Renal cortex interstitium (tissue), 15 donors: ENCODE measurements at places on chromosomes 6 and 20.

- no peak for DNase-seq
Measured at GRCh38 chr20:13717631-13718044, 67.1 kb downstream of the ESF1 start.

DNA sequence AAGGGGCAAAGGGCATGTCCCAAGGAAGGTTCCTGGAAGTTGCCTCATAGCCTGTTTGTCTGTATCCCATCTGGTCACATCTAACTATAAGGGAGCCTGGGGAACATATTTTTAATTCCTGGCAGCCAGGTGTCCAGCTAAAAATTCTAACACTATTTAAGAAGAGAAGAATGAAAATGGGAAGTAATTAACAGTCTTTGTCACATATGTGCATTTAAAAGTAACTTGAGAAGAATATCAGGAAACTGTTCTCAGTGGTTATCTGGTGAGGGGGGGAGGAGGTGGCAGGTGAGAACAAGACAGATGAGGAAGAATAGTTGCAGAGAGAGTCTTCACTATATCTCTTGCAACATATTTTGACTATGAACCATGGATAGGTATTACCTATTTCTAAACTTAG is 75.5 kb upstream of the ELOVL5 start:
- no peak for DNase-seq

GRCh38 chr20:51122931-51123658 is 100.2 kb upstream of the KCNG1 start:
- DNase-seq, result no peak

GRCh38 chr6:154960854-154961530 is 34.1 kb upstream of the TIAM2 start:
- no peak for DNase-seq

GRCh38 chr6:123794799-123795198 is 8.9 kb upstream of the NKAIN2 start:
- DNase-seq, result no peak

- DNase-seq, result peak; percentile 20
Measured at GRCh38 chr6:82040405-82041221, 206.9 kb downstream of the IBTK start.

- no peak for DNase-seq
Measured at GRCh38 chr6:53090576-53090975, 25.4 kb downstream of the FBXO9 start.

DNA sequence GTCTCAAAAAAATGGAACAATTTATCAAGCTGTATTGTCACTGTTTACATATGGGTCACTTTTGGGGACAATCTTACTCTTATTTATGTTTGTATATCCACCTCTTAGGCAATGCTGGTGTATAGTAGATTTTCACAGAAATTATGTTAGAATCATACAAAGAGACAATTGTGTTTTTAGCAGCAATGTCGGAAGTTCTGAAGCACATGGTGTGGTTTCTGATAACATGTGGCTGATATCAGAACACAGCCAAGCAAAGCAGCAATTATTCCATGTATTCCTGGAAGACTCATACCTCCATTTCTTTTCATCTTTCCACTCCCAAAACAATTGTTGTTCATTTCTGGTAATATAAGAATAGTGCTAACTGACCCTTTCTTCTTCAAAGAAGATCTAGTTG is 17.5 kb upstream of the LOC128125822 start:
- DNase-seq, result no peak

DNA sequence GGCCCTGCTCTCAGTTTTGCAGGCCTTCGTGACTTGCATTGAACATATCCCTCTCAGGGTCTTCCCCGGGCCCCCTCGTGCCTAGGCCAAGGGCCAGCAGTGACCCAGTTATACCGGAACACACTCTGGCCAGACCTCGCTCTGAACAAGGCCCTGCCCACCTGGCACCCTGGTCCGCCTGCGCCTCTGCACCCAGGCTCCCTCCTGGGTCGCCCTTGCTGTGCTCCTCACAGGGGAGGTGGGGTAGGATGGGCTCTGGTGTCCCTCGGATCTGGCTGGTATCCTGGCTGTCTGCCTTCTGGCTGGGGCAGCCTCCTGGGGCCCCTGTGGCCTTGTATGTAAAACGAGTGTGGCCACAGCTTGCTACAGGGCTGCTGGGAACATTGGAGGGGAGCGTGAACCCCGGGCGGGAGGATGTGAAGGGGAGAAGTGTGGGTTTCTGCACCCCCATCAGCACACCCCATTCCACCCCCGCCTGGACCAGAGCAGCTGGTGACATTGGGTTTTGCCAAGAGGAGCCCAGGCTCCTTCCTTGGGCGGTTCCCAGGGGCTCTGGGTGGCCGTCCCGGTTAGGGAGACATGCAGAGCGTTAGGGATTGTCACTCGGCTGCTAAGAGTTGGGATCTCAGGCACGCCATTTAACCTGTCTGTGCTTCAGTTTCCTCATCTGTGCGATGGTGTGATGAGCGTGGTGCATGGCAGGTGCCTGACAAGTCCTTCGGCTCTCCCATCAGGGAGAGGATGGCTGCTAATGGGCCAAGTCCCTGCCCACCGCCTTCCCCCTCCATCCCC is 17.5 kb downstream of the SRC start:
- DNase-seq, result no peak

GRCh38 chr6:134678436-134678889 is 271.4 kb downstream of the ALDH8A1 start:
- peak; percentile 54 for DNase-seq

DNA sequence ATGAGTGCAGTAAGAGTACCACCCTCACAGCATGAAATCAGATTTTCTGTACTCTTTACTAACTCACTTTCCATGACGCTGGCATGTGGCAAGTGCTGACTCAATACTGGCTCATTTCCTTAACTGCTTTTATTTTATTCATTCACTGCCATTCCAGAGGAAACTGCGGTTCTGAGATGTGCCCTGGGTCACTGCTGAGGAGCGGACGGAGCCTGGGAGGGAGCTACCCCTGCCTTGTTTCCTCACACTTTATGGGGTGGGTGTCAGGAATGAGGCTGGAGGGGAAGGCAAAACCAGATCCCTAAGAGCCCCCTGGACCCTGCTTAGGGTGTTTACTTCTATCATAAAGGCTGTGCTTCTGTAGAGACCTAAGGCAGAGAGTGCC is 14.4 kb downstream of the NT5E start:
- DNase-seq, result no peak

- no peak for DNase-seq
Measured at GRCh38 chr6:18277237-18278006, 13.1 kb upstream of the DEK start.

DNA sequence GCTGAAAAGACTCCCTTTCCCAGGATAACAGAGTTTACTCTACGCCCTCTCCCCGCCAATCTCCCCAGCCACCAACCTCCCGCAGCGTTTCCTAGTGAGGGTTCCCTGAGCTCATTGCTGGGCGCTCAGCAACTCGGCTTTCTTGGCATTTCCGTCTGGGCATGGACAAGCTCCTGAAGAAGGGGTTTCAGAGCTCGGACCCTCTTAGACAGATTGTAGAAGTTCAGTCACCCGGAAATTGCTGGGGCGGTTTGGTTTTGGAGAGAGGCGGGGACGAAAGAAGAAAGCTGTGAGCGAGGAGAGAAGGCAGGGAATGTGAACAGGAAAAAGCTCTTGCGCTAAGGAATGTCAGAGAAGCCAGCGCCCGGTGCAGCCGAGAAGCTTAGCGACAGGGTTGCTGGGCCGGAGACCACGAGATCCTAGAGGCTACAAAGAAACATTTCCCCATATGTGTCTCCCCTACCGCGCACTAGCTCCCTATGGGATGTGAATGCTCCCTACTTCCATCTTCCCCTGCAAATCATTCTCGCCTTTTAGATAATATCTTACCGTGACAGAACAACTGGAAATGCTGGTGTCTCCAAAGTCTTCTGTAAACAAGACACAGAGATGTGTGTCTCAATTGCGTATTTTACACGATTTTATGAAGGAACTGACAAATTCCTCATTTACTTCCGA is 15.8 kb downstream of the POM121L2 start:
- DNase-seq, result no peak

GRCh38 chr6:84462698-84463097 is 235.3 kb upstream of the CEP162 start:
- no peak for DNase-seq

DNA sequence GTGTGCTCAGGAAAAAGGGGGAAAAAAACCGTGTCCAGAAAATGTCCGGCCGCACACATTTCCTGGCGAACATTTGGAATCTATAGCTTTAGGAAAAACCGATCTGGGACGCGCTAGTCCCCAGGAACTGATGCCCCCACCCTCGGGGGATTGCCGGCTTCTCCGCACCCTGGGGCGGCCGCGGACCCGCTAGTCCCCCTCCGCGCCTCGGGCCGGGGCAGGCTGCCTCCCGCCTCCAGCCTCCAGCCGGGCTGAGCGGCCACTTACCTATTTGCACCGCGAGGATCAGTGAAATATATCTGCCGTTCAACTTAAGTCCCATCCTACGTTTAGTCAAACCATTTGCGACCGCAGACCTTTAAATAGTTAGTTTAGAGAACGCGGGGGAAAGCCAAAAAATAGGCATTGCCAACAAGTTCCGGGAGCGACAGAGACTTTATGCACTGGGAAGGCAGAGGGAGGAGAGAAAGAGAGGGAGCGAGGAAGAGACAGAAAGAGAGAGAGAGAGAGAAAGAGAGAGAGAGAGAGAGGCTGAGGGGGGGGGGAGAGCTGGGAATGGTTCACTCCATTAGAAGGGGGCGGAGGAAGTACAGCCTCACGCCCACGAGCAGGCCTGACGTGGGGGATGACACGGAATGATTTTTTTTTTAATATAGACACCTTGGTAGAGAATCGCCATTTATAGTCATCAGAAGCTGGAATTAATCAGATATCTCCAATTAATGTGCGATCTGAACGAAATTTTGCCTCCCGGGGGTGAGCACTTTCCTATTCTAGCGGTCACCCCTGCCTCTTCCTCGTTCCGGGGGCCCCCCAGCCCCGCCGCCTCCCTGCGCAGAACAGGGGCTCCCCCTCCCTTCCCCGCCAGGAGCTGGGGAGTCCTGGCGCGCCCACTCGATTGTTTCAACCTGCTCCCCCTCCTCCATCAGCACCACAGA is at the start of gene NRN1:
TSS of gene NRN1 (minus strand) at position 498 of the 938 bp plus-strand sequence. CDS start at position 322, 176 bp downstream.
- DNase-seq, result no peak

- DNase-seq, result no peak
Measured at GRCh38 chr20:36466089-36466488, 75.2 kb upstream of the MYL9 start.

- no peak for DNase-seq
Measured at GRCh38 chr6:135328136-135328535, 147.0 kb downstream of the MYB start.

- DNase-seq, result no peak
Measured at GRCh38 chr6:167949121-167949684, 48.3 kb upstream of the KIF25 start.

DNA sequence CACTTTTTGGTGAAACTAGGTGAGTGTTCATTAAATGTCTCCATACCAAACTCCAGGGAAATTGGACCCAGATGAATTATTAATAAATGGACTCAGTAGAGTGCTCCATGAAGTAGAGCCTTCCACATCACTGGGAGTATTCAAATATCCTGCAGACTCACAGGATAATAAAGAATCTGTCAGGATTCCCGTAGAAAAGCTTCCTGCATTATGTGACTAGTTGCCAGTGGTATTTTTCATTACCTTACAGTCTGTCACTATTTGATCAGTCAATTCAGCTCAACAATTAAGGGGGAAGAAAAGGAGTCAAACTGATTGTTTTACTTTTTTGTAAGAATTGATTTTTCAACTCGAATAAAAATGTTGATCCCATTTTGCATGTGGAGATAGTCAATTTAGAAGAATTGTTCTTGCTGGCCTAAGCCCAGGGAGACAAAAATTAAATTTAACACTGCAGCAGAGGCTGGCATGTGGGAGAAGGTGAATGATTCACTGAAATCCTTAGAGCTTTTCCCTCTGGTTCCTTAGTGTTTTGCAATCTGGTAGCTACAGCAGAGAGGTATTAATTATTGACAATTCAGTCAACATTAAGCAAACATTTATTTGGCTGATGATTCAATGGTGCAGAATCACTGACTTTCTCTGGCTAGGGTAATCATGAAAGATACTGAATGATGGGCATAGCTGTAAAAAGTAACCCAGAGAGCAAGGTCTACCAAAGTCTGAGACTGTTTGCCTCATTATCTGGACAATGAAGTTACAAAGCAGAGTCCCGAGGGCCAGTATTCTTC is 442.4 kb downstream of the CD83 start:
- no peak for DNase-seq

GRCh38 chr6:163494279-163494727 is 79.8 kb downstream of the QKI start:
- no peak for DNase-seq

GRCh38 chr6:5478380-5478779 is 217.1 kb downstream of the FARS2 start:
- no peak for DNase-seq

DNA sequence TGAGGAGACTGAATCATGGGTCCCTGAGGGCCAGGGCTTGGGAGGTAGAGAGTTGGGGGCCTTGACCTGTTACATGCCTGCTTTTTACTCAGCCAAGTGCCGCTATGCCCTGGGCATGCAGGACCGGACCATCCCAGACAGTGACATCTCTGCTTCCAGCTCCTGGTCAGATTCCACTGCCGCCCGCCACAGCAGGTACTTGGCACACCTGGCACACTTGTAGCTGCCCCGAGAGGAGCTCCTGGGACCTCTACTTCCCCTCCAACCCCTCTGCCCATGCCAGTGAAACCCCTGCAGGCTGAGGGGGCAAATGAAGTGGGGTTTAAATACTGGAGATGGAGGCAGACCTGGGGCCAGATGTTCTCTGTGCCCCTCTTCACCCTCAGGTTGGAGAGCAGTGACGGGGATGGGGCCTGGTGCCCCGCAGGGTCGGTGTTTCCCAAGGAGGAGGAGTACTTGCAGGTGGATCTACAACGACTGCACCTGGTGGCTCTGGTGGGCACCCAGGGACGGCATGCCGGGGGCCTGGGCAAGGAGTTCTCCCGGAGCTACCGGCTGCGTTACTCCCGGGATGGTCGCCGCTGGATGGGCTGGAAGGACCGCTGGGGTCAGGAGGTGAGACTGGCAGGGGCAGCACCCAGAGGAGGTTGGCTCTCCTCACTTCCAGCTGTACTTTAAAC is 4.6 kb downstream of the DDR1 start:
- DNase-seq, result no peak

- DNase-seq, result no peak
Measured at GRCh38 chr20:61600016-61600415, 348.0 kb downstream of the CDH4 start.

- DNase-seq, result no peak
Measured at GRCh38 chr20:35490736-35491181, 35.4 kb downstream of the CEP250 start.

- no peak for DNase-seq
Measured at GRCh38 chr20:9508696-9509178, 5.7 kb upstream of the LAMP5 start.

DNA sequence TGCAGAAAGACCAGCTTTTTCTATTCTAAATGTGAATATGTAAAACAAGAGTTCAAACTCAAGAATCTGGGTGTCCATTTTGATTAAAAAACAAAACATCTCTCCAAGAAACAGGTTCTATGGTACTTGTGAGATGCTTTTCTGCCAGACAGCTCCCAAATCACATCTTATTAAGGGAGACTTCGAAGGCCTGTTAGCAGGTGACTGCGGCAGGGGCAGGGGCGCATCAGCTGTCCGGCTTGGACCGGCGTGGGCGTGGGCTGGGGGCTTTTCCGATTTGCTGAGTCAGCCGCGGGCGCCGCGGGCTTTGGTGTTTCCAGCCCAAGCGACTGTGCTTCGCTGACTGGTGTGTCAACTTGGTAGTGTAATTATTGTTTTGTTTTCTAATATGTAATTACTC is 32.6 kb downstream of the TFAP2A start:
- DNase-seq, result no peak

- DNase-seq, result no peak
Measured at GRCh38 chr6:84224251-84224650, 3.2 kb downstream of the CEP162 start.
